ENCODE measurements at places on chromosomes 12 and 14.

DNA sequence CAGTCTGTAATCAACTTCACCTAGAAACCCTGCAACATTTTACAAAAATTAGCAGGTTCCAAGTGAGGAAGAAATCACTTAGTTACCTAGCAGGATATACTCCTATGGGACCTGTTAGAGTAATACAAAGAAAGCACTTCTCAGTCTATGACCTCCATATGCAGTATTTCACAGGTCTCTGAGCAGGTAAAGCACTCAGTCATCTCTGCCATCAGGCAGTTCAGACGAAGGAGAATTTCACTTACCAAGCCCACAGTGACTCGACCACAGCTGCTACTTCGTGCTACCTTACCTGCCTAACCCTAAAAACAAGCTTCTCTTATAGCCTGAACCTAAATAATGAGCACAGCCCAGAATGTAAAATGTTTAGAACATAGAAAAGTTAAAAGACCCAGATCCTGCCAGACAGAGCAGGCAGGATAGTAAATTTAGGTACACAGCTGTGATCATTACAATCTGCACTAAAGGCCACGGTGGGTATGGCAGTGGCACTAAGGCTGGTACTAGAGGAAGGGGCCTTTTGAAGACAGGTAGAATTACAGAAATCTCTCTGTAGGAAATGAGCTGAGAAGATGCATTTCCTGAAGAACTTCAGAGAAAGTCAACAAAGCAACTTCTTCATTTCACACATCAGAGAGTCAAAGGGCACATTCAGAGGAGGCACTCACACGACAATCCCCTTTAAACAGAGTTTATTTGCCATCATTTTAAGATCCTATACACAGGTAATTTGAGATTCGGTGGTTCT lies 35.7 kb downstream of the DCAF5 start:
- no peak for DNase-seq

GRCh38 chr12:100359822-100360221 lies 2.9 kb downstream of the SLC17A8 start:
- peak; percentile 23 for DNase-seq

DNA sequence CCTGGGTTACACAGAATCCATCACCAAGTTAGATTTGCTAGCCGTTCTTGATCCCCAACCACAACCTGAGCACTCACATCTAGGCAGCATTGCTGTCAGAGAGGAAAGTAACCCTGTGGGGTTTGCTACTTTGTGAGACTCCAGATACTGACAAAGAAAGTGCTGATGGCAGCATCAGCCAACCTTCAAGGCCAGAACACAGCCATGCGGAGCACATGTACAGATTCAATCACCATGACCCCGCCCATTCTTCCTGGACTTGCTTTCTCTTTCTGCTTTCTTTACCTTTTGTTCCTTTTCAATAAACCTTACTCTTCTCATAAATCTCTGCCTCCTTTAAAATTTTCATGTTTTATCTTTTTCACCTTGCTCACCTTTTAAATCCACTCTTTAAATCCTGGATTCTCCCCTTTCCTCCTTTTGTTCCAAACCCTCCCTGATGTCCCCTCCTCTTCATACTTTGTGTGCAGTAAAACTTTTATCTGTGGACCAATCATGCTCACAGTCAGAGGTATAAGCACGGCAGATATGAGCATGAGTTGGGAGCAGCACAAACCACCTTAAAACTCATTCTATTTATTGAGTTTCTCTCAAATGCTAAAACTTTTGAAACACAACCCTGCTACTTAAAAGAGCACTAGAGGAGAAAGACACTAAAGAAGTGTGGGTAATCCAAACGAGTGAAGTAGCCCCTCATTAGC lies 21.9 kb upstream of the CERS5 start:
- DNase-seq, result no peak

GRCh38 chr12:47757840-47758583 lies 668 bp downstream of the RAPGEF3 start:
- no peak for DNase-seq

DNA sequence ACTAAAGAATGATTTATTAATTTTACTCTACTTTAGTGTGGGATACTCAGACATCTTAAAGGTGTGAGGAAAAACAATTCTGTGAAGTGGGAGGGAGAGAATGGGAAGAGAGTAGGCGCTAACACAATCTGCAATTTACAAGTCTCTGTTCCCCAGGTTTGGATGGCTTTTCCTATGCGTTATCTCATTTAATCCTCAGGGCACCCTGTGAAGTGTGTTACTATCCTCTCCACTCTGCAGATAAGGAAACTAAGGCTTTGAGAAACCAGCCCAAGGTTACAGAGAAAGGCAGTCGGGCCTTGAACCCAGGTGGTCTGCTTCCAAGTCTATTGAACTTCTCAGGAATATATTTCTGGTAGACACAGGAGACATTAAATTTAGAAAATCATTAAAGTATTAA lies 36.2 kb upstream of the TUBA1C start:
- no peak for DNase-seq

- DNase-seq, result no peak
These were observed 39.7 kb upstream of the FOS start for GRCh38 chr14:75238756-75239455.

GRCh38 chr12:98741556-98742265 lies 96.6 kb downstream of the APAF1 start:
- DNase-seq, result no peak

- DNase-seq, result no peak
These were observed 152.6 kb downstream of the TTC7B start for GRCh38 chr14:90663680-90664079.

- DNase-seq, result peak; percentile 31
These were observed 3.4 kb upstream of the RNASE7 start for GRCh38 chr14:21038441-21039422.

DNA sequence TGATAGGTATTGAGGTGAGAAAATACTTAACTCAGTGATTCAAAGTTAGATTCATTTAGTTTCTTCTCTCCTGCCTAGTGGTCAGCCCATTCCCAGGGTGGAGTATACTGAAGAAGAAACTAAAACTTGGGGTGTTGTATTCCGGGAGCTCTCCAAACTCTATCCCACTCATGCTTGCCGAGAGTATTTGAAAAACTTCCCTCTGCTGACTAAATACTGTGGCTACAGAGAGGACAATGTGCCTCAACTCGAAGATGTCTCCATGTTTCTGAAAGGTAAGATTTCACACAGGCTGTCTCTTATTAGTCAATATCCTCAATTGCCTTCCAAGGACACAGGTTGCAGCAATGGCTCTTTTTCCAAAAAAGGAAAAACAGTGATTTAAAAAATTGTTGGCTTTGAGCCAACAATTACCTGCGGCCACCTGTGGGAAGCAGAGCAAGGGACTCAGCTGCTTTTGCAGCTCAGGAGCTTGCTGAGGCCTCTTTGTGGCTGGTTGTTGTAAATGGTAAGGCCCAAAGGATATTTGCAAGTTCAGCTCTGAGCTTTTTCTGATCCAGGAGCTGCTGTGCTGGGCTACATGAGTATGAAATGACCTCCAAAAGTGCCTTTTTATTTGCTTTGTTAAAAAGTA lies 33.9 kb downstream of the TPH2 start:
- no peak for DNase-seq

- no peak for DNase-seq
These were observed 14.3 kb downstream of the CEP170B start for GRCh38 chr14:104879201-104879982.

DNA sequence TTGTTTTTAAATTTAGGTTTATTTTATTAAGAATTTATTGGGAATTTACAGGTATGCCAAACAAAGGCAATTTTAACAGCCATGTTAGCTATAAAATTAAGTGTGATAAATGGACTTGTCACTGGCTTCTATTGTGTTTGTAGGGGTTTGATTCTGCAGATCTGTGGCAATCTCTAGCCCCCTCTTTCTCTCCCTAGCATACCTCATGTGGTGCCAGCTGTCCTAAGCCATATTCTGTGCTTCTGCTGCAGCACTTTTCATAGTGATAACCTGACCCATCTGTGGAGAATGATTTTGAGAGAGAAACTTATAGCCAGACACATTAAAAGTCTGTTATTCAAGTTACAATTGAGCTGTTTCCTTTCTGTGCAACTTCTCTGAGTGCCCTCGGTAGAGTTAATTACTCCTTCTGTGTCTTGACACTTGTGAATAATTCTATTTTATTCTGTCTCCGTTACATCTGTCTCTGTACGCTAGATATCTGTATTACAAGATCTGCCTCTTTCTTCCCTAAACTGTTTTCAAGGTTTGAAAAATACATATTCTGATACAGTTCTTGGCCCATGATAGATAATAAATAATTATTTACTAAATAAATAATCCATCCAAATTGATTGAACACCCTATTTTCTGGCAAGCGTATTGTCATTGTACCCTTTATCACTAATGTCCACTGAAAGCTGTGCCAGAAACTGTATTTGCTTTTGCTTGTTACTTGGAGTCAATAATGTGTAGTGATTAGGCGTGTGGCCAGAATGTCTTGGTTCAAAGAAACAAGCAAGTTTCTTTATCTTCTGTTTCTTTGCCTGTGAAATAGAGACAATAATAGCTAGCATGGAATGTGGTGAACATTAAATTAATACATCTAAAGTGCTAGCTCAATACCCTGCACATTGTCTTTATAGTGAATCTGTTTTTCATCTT lies 40.0 kb downstream of the FRS2 start:
- no peak for DNase-seq

DNA sequence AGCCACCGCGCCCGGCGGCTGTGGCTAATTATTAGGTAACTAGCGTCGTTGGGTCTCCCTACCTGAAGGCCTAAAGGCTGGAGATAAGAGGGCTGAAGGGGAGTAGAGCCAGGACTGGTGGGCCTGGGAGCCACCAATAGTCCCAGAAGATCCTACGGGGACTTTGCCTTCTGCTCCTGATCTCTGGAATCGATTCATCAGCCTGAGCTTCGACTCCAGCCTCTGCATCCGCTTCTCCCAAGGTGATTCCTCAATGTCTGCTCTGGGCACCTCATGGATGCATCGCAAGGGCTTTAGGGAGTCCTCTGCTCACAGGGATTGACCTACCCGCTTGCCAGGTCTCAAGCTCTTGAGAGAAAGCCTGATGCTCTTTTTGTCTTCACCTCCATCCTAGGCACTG lies 14.7 kb upstream of the KDM2B start:
- DNase-seq, result no peak

DNA sequence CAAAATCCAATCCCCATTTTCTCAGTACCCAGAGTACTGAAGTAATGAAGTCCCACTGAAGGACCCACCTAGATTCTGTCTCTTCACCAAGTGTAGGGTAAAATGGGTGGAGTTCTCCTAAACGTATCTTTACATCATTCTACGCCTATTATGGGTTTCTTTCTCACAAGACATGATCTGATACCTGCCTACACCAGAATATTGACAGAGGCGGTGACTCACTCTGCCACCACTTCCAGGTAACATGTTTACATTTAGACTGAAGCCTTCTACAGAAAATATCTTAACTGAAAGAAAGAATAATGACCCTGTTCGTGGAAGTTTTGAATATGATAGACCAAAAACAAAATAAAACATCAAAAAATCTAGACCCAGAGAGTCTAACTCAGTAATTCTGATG lies 89.8 kb downstream of the BTG1 start:
- DNase-seq, result no peak

DNA sequence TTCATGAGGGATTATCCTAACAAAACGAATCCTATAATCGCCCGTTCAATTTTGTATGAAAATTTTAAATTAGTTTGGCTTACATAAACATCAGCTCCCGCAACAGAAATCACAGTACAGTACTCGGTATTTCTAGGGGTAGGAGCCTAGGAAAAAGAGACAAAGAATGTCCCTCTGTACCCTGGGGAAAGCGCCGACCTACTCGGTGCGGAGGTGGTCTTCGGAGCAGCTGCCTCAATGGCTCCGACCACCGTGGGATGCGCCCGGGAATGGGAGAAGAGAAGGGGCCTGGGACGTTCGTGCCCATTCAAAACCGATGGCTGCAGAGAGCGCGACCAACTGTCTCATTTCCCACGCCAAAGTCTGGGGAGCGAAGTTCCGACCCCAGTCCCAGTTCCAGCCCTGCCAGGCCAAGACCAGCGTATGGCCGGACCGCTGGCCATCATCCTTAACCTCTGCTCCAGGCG lies 618 bp downstream of the GNPNAT1 start:
- no peak for DNase-seq

GRCh38 chr14:69299286-69300035 lies 39.5 kb downstream of the GALNT16 start:
- no peak for DNase-seq

DNA sequence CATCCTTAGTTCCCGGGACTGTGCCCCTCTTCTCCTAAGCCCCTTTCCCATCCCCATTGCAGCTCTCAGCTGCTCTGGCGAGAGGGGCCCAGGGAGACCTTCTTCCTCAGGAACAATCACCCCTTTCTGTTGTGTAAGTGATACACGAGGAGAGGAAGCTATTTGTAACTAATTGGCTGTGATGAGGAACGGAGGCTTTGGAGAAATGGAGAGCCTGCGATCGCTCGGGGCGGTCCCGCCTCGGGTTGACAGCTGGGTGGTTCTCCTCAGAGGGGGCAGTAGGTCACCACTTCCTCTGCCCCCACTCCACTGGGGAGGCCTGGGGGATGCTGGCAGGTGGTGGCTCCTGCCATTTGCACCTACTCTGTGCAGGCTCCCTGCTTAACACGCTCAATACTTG lies 6.6 kb upstream of the PGF start:
- no peak for DNase-seq

DNA sequence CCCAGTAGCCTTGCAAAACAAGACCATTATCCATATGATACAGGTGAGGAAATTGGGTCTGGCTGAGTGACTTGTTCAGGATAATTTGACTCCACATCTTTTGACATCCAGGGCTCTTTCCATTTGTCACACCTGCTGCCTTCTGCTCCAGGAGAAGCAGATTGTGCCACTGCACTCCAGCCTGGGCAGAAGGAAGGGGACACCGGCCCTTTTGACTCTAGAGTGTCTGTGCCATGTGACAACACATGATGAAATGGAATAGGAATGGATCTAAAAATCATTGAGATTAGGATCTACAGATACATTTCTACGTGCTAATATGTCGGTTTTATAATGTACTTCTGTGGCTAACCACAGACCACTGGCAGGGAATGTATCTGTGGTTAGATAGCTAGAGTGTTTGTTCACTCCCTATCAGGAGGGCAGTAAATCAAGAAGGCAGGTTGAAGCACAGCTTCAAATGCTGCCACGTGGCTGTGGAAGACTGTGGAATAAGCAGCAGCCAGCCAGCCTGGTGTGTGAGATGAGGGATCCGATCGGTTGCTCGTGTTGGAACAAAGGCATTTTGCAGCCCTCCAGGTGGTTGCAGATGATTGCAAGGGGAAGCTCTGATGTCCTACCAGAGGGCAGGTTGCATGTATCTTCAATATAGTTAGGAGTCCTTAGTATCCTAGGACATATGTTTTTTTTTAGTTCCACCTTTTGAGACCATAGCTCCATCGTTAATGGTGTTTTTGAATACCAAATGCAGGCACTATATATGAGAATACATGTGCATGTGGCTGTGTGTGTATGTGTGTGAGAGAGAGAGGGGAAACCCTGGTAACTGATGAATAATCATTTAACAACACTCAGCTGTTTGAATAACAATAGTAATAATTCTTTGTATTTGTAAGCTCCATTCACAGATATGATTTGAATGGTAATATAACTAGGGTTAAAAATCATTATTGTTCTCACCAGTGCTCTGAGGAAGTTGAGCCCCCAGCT lies 28.6 kb downstream of the EML1 start:
- DNase-seq, result peak; percentile 84

- DNase-seq, result peak; percentile 7
These were observed 209.9 kb upstream of the GARIN2 start for GRCh38 chr14:66979101-66979974.

- peak; percentile 67 for DNase-seq
These were observed 159.4 kb upstream of the TMTC2 start for GRCh38 chr12:82527165-82527780.
